Colonic mucosa (tissue), 4 donors: ENCODE measurements at places on chromosomes 12 and 14. TPM values are rescaled to one million over a fixed set of nuclear protein-coding genes. Genes with fewer than 3 reads are reported as not detected.
A peak's percentile ranks its signal among the peaks of the same experiment; 100 is the strongest.

GPRC5A gene
- total RNA-seq = 234 TPM

CD163 gene
- total RNA-seq = 25.3 TPM

RAPGEF3 gene
- 10.1 TPM for total RNA-seq

MFAP5 gene
- 4.6 TPM for total RNA-seq

KIF26A gene
- total RNA-seq = 6.6 TPM

KRT3 gene
- not detected for total RNA-seq

DENR gene
- total RNA-seq = 37.8 TPM

DNA sequence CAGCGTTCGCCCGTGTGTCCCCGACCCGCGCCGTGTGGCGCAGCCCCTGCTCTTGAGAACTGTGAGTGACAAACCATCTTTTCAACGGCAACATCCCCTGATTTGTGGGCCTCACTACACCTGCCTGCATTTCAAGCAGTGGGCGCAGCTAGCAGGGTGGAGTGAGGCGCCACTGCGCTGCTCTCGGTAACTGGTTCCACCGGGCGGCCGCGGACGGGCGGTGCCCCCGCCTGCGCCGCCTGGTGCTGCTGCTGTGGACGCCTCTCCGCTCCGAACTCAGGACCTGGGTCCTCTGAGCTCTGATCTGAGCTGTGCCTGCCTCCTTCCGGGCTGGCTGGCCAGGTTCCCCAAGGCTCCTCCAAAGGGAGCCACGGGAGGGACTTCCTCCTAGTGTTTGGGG, 5.9 kb upstream of the DEGS2 start:
- H3K36me3 ChIP-seq = no peaks in the 10 kb centered on the region
- H3K27ac ChIP-seq = no peak overlapping the region
- no peaks in the 10 kb centered on the region for H3K27me3 ChIP-seq
- no peaks in the 10 kb centered on the region for H3K4me1 ChIP-seq
- DNase-seq = no peak

GRCh38 chr12:91845365-91845764, 300.3 kb downstream of the BTG1 start:
- no peak for DNase-seq
- no peaks in the 10 kb centered on the region for H3K36me3 ChIP-seq
- no peak overlapping the region for H3K27ac ChIP-seq
- no peak overlapping the region for H3K4me3 ChIP-seq
- H3K4me1 ChIP-seq = no peaks in the 10 kb centered on the region
- H3K27me3 ChIP-seq = no peaks in the 10 kb centered on the region

DNA sequence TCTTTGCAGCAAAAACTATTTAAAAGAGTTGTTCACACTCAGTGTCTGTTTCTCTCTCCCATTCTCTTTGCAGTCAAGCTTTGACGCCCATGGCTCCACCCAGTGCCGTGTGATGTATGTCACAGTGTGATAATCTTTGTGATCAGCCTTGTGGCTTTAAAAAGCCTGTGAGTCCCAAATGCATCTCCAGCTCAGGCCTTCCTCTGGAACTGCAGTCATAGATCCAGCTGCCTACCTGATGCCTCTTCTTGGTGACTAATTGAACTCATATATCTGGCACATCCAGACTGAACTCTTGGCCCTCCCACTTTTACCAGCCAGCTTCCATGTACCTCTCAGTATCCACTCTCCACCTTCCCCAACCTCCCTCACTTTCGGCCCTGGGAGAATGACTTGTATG, 182.8 kb upstream of the ARHGAP5 start:
- DNase-seq = no peak
- no peaks in the 10 kb centered on the region for H3K36me3 ChIP-seq
- H3K27ac ChIP-seq = no peak overlapping the region
- no peaks in the 10 kb centered on the region for H3K4me1 ChIP-seq
- H3K4me3 ChIP-seq = no peak overlapping the region
- H3K27me3 ChIP-seq = no peaks in the 10 kb centered on the region

- no peaks in the 10 kb centered on the region for H3K36me3 ChIP-seq
- H3K27me3 ChIP-seq = no peaks in the 10 kb centered on the region
- DNase-seq = peak; percentile 50
- peaks cover 7% of the 10 kb centered on the region for H3K4me1 ChIP-seq
Measured at GRCh38 chr14:34981743-34982420, 910 bp upstream of the SRP54 start.

DNA sequence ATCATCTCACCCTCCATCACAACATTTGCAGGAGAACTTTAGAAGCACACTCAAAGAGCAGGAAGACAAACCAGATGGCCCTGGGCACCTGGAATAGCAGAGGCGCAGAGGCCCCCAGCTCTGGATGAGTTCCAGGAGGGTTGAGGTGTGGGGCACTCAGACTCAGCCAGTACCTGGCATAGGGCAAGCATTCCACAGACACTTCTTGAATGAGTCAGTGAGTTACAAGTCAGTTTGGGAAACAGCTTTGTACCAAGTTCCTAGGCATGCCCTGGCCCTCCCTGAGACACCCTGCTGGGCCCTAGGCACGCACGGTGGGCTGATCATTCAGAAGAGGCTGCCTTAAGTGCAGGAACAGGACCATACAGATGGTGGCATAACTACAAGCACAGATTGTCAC, 54.3 kb downstream of the MAP3K9 start:
- no peak overlapping the region for H3K4me3 ChIP-seq
- no peaks in the 10 kb centered on the region for H3K36me3 ChIP-seq
- peaks cover 4% of the 10 kb centered on the region for H3K4me1 ChIP-seq
- H3K27me3 ChIP-seq = no peaks in the 10 kb centered on the region

DNA sequence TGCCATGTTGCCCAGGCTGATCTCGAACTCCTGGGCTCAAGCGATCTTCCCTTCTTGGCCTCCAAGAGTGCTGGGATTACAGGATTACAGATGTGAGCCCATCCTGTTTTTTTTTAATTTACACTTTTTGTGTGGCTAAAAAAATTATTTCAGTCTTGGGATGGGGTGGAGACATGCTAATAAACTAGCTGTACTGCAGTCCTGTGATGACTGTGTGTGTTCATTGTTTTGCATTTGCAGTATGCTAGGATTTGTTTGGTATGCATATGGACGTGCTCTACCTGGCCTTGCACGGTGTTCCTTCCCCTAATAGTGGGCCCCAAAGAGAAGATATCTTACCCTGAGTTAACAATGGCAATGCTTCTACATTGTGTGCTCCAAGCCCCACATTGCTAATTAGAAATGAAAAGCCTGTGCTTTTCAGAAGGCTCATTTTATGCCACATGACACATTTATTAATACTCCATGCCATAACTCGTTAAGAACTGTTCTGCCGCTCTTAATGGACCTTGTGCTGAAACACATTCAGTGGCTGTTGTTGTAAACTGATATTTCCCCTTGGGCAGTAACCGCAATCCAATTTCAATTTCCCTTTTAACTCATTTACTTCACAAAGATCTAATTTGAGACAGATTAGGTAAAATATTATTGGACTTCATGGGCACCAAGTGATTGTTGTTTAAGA, 86.4 kb downstream of the SCN8A start:
- no peak overlapping the region for H3K27ac ChIP-seq
- DNase-seq = no peak
- H3K4me1 ChIP-seq = no peaks in the 10 kb centered on the region
- no peaks in the 10 kb centered on the region for H3K36me3 ChIP-seq

DNA sequence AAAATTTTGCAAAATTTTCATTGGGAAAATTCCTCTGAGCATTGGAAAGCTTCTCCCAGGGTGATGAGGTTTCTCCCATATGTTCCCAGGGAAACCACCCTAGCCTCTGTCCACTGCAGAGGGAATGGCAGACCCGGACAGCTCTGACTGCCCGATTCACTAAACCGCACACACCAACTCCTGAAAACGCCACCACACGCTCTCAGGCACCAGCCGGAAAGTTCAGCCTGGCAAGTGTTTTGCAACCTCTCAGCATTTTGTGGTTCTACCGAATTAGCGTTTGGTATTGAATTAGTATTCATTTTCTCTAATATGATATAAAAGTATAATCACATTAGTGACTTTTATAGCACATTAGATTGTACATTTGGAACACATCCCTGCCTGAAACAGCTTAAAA, 213.4 kb downstream of the PHETA1 start:
- H3K27me3 ChIP-seq = no peaks in the 10 kb centered on the region
- no peaks in the 10 kb centered on the region for H3K4me1 ChIP-seq
- no peak overlapping the region for H3K27ac ChIP-seq
- H3K36me3 ChIP-seq = no peaks in the 10 kb centered on the region
- DNase-seq = no peak
- no peak overlapping the region for H3K4me3 ChIP-seq

GRCh38 chr12:91883811-91884210, 261.8 kb downstream of the BTG1 start:
- DNase-seq = no peak
- no peaks in the 10 kb centered on the region for H3K4me1 ChIP-seq
- H3K4me3 ChIP-seq = no peak overlapping the region
- H3K27me3 ChIP-seq = no peaks in the 10 kb centered on the region
- H3K36me3 ChIP-seq = no peaks in the 10 kb centered on the region

GRCh38 chr14:105455766-105456660, 18.6 kb upstream of the CRIP2 start:
- no peak overlapping the region for H3K4me3 ChIP-seq
- H3K4me1 ChIP-seq = no peaks in the 10 kb centered on the region
- no peaks in the 10 kb centered on the region for H3K36me3 ChIP-seq
- no peaks in the 10 kb centered on the region for H3K27me3 ChIP-seq

GRCh38 chr12:87953256-87953860, 75.8 kb downstream of the C12orf50 start:
- no peaks in the 10 kb centered on the region for H3K27me3 ChIP-seq
- H3K27ac ChIP-seq = no peak overlapping the region
- H3K4me1 ChIP-seq = no peaks in the 10 kb centered on the region
- no peak overlapping the region for H3K4me3 ChIP-seq

GRCh38 chr12:43095669-43096280, 456.2 kb downstream of the ADAMTS20 start:
- no peaks in the 10 kb centered on the region for H3K4me1 ChIP-seq
- H3K4me3 ChIP-seq = no peak overlapping the region
- no peak for DNase-seq
- H3K27ac ChIP-seq = no peak overlapping the region

GRCh38 chr14:102256716-102257115, 48.2 kb downstream of the MOK start:
- no peaks in the 10 kb centered on the region for H3K27me3 ChIP-seq
- no peaks in the 10 kb centered on the region for H3K4me1 ChIP-seq
- H3K4me3 ChIP-seq = no peak overlapping the region
- no peak for DNase-seq
- no peaks in the 10 kb centered on the region for H3K36me3 ChIP-seq
